ENCODE measurements at places on chromosomes 1 and 21. TPM values are rescaled to one million over a fixed set of nuclear protein-coding genes. Genes with fewer than 3 reads are reported as not detected.
A peak's percentile ranks its signal among the peaks of the same experiment; 100 is the strongest.

DNA sequence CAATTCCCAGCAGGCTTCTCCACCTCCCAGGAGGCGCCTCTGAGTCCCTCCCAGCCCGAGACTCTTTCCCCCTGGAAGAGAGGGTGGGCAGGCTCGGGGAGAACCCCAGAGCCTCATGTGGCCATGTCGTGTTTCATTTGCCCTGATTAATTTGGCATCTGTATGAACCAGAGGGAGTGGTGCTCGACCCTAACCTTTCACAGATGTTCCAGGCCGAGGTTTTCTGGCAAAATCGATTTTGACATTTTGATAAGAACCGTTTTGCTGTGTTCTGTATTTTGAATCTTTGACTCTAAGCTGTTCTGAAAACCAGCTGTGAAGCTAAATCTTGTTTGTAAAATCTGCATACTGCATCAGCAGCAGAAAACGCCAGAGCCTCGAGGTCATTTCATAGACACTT lies 367.4 kb downstream of the CAMTA1 start:
- DNase-seq, result no peak

The MMP23B gene
- polyA plus RNA-seq, result 0.21 TPM

DNA sequence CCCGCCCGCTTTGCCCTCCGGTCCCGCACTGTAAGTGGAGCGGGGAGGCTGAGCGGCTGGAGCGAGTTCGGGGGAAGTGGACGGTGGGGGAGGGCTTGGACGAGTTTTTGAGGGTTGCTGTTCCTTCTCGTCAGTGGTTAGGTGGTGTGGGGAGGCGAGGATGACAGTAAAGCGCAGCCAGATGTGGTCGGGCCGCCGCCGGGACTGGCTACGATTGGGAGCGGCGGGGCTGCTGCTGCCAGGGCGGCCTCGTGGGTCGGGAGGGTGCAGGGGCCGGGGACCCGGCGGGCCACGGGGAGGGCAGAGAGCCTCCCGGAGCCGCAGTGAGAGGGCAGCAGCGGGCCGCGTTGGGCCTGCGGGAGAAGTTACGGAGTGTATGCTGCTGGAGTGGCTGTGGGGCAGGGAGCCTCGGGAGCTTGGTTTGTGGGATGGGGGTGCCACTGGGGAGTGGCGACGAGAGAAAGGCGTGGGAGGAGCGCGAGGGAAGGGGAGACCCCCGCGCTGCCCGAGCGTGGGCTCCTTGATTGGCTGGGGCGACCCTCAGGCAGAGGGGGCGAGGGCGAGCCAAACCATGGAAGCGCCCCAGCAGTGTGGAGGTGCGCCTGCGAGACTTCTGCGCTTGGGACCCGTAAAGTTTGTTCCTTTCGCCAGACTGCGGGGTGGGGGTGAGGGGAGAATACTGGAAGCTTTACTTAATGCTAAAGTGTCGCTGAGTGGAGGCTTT lies 2.1 kb downstream of the ADGRL2 start:
- no peak for DNase-seq

DNA sequence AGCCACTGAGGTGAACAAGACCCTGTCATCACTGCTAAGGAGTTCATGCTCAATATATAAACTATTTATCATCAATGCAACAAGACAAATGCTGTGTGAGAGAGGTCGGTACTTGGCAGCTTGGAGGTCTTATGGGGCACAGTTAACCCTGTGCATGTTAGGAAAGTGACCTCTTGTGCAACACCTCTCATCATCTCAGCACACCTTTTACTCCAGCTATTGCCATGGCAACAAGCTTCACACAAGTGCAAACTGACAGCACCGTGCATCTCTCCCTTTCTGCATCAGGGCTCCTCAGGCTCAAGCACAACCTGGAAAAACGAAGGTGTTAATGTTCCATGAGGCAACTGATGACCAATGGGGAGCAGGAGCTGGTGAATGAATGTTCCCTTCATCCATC lies 14.7 kb upstream of the MYSM1 start:
- no peak for DNase-seq

The PRCC gene
- polyA plus RNA-seq, result 43.3 TPM

The CHRNB2 gene
- polyA plus RNA-seq, result not detected

DNA sequence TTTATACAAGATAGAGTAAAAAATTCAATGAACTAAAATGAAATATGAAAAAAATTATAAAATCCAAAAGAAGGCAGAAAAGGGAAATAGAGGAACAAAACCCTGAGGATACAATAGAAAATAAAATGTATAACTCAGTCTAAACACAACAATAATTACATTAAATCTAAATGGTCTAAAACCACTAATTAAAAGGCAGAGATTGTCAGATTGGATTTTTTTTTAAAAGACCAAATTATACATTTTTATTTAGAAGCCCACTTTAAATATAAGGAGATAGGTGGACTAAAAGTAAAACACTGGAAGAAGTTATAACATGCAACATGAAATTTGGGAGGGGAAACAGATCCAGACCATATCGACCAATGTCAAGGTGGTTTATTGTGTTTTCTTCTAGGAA lies 95.2 kb downstream of the CATSPERE start:
- no peak for DNase-seq

The TMEM82 gene
- not detected for polyA plus RNA-seq

The FCER1G gene
- polyA plus RNA-seq, result 96.3 TPM

GRCh38 chr1:17023573-17023972 lies 11.8 kb upstream of the ATP13A2 start:
- no peak for DNase-seq

The MCOLN3 gene
- not detected for polyA plus RNA-seq

The FAM151A gene
- polyA plus RNA-seq, result not detected

- peak; percentile 77 for DNase-seq
Observed at GRCh38 chr1:243447347-243447746, 191.5 kb downstream of the SDCCAG8 start.

DNA sequence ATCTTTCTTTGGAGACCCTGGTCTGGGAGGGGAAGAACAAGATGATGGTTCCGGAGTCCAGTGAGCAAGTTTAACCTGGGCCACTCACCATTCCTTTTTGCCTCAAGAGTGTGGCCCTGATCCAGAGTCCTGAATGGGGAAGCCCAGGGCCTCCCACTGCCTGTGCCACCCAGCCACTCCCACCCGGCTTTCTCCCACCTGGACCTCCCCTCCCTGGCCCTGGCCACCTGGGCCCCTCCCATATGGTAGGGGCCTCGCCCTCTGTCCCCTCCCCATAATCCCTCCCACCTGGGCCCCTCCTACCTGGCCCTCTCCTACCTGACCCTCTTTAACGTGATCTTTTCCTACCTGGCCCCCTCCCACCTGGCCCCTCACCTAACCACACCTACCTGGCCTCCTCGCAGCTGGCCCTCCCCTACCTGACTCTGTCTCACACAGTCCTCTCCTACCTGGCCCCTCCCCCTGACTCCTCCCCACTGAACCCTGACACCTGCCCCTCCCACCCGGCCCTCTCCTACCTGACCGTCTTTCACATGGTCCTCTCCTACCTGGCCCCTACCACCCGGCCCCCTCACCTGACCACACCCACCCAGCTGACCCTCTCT lies 220.7 kb upstream of the VAMP3 start:
- no peak for DNase-seq

GRCh38 chr1:62530516-62531154 lies 66.7 kb upstream of the ANGPTL3 start:
- DNase-seq, result no peak

DNA sequence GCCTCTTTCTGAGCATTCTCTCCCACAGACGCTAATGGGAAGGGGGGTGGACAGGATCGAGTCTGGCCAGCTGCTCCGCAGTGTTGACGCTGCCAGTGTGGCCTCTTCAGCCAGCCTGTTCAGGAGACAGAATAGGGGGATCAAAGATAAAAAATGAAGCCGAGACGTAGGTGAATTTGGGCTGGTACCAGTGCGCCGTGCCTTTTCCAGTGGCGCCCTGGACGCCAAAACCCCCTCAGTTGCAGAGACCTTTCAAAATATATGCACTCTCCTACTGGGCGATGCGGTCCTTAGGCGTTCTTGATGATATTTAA lies 1.1 kb downstream of the TTC3 start:
- DNase-seq, result no peak

DNA sequence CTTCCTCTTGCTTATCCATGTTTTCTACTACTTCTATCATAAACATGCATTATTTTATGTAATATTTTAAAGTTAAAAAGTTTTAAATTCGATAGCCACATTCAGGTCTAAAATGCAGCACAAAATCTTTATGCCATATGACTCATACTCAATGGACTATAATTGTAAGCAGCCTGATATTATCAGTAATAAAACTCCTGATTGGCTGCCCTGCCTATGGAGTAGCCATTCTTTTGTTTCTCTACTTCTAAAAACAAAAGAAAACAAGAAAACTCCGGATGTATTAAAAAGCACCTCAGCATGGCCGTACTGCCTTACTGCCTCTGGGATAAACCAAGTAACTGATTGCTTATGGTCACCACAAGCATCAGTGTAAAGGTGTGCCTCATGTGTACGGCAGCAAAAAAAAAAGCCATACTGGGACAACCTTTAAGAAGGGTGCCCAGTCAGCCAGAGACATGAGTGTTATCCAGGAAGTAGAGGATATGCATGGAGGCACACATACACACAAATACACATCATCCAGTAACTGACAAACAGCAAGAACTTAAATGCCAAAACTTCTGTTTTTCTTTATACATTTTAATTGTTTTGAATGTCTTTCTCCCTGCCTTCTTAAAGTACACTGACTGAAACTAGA lies 9.2 kb downstream of the SLC35D1 start:
- DNase-seq, result no peak

- DNase-seq, result peak; percentile 8
Observed at GRCh38 chr1:233294913-233295236, 650 bp downstream of the PCNX2 start.

- no peak for DNase-seq
Observed at GRCh38 chr1:22545141-22545540, 18.1 kb upstream of the EPHA8 start.

GRCh38 chr1:43975249-43975961 lies 645 bp downstream of the ATP6V0B start:
- peak; percentile 61 for DNase-seq

DNA sequence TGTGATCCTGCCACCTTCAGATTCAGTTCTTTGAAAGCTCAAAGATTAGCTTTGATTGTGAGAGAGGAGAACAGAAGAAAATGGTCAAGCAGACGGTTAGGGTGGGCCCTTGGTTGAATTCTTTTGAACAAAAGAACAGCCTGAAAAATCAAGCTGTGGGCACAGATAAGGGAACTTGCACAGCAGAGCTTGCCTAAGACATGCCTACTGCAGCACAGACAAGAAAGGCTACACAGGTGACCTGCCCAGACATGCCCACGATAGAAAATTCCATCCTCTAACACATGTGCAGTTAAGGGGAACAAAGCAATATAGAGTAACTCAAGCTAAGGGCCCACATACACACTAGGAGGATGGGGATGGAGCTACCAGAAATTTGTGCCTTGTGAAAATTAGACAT lies 512.5 kb upstream of the LRRC7 start:
- no peak for DNase-seq

GRCh38 chr1:246179401-246179800 lies 327.7 kb downstream of the SMYD3 start:
- DNase-seq, result no peak

- no peak for DNase-seq
Observed at GRCh38 chr1:38241594-38242334, 195.2 kb upstream of the POU3F1 start.

- DNase-seq, result no peak
Observed at GRCh38 chr1:221772117-221772516, 30.2 kb upstream of the DUSP10 start.

DNA sequence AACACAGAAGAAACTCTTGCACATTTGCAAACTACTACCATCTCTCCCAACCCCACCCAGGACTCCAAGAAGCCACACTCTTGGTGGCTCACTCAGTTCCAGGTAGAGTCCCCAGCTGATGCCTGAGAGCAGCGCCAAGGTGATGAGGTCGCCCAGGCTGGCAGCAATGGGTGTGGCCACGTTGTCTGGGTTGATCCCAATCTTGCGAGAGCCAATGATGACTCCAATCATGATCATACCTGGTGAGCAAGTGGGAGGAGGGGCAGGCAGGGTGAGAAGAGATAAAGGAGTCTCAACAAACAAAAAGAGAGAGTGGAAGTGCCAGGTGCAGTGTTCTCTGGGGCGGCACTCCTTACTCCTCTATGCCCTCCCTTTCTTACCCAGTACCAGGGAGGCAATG lies 14.4 kb downstream of the SLC41A1 start:
- no peak for DNase-seq

DNA sequence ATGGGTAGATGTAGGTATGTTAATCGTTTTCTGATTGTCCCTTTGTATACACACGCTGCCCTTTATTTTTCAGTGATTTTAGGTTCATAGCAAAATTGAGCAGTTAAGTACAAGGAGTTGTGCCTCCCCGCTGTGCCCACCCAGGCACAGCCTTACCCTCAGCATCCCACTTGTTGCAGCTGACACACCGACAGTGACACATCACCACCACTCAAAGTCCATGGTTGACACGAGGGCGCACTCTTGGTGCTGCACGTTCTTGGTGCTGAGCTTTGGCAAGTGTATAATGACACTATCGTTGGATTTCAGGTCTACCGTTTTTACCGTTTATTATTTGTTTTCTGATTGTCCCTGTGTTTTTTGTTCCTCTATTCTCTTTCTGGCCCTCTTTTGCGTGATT lies 15.6 kb downstream of the C1orf159 start:
- DNase-seq, result no peak

DNA sequence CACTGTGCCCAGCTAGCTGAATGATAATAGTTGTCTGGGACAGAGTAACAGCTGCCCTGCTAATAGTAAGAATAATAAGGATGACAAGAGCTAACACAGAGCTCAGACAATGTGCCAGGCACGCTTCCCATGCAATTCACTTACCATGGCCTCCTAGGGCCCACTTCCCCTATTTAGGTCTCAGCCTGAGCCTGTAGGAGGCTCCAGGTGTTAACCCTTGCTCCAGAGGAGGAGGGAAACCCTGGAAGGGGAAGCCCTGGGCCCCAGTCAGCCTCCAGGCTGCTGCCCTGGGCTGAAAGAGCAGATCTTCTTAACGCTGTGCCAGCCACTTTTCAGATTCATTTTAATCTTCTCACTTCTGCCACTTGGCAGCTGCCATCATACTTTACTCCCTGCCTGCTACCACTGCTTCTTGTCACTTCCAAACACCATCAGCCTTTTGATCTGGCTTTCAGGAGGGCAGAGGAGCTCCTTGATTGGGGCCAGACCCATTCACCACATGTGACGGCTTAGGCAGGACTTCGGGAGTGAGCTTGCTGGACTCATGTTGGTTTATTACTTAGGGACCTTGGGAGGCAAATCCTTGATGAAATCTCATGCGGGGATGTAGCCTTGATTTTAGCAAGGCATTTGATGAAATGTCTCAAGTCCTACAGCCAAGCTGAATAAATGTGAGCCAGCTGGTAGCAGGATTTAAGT lies 66.7 kb upstream of the PARP1 start:
- DNase-seq, result no peak

- DNase-seq, result no peak
Observed at GRCh38 chr1:115312742-115313141, 25.3 kb downstream of the NGF start.

Measured in CD4-positive, CD25-positive, alpha-beta regulatory T cell (primary cell).